ENCODE measurements at places on chromosomes 5 and 9.

- no peak for DNase-seq
Observed at GRCh38 chr9:34984049-34984448, 5.5 kb upstream of the DNAJB5 start.

DNA sequence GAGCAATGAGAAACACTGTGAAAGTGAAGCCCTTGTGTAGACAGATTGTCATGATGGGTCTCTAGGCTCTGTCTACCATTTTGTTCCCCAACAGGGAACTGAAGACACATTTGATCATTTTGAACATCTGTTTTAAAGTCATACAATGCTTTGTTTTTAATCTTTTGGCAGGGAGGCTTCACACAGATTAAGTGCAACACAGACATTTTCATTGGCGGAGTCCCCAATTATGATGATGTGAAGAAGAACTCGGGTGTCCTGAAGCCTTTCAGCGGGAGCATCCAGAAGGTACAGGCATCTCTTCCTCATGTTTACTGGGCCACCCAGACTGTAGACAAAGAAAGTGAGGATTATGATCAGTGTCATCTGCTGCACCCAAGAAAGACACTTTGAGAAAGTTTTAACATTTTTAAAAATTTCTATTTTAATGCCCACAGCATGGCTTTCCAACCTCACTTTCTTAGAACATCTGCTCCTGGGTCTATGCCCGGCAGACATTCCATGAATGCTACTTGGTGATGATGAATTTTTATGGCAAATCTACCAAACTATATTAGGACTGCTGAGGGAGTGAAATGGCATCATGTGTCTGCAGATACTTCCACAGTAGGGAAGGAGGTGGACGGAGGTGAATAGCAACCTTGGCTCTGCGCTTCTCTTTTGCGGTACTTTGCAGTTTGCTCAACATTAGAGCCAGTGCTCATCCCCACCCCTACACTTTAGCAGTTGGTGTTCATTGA lies 121.3 kb downstream of the LIFR start:
- DNase-seq = peak; percentile 41

DNA sequence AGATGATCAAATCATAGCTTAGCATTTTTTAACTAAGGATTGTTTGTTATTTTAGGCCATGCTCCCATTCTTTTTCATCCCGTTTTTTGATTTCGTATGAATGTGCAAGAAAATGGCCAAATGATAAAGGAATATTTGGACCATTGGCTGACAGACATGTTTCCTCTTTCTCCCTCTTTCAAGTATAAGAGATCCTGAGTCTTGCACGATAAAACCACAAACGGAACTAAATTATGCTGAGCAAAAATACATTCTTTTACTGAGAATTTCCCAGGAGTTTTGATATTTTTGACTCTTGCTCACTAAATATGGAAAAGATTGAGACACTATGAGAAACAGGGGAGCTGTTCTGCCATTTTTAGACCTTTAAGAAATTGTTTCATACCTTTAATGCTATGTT lies 90.4 kb upstream of the KLF9 start:
- DNase-seq = peak; percentile 71

DNA sequence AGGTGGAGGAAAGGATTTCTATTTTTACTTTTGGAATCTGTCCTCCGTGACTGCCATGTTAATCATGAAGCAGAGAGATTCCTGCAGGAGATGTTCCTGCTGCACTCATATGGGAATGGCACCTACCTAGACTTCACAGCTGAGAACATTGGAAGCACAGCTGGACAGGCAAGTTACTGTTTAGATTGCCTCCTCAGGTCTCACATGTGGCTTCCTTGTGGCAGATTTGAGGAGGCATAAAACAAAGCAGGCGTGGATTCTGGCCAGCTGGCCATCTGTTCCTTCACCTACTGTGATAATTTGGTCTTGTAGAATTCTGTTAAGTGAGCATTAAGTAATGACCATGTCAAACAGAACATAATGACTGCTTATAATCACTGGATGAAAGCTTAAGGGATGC lies 193.4 kb downstream of the EDIL3 start:
- DNase-seq = peak; percentile 28

DNA sequence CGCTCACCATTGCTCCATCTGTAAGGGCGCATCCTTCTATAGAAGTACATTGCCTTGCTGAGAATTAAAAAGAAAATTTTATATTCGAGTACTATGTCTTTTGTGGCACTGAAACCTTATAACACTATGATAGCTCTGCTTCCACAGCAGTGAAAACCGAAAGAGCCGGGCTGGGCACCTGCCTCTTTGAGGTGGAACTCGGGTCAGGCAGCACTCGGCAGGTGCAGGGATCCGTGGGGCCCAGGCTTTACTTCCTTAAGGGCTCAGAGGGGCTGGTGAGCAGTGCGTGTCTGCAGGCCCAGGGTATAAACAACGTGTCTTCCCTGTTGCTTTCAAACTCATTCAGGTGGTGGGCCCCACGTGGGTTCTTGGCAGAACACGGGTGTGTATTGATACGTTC lies 69.9 kb downstream of the OTULIN start:
- DNase-seq = no peak

- no peak for DNase-seq
Observed at GRCh38 chr5:160616712-160617497, 195.2 kb downstream of the PTTG1 start.

GRCh38 chr5:124628721-124629596 lies 117.5 kb downstream of the ZNF608 start:
- DNase-seq = peak; percentile 96

DNA sequence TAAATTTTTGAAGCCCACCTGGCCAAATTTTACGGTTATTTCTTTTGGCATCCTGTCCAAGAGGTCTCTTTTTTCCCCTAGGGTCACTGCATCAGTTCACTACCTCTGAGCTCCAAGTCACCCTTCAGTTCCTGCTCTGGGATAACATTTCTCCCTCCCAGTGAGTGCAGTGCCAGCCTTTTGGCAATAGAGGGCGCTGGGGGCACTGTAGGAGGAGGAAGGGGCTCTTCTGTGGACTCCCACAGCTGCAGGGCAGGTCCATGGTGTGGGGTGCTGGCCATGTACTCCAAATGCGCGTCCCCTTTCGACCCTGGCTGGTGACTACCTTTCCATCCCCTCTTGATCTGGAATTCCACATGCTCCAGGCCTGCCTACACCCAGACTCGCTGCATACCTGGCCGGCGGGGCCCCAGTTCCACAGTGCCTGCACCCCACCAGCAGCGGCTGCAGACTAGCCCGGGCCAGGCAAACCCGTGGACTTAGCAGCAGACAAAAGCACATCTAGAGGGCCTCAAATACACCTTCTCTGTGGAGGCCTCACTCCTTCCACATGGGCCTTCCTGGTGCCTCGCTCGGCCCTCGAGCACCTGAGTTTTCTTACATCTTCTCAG lies 20.3 kb upstream of the NINJ1 start:
- DNase-seq = peak; percentile 23

DNA sequence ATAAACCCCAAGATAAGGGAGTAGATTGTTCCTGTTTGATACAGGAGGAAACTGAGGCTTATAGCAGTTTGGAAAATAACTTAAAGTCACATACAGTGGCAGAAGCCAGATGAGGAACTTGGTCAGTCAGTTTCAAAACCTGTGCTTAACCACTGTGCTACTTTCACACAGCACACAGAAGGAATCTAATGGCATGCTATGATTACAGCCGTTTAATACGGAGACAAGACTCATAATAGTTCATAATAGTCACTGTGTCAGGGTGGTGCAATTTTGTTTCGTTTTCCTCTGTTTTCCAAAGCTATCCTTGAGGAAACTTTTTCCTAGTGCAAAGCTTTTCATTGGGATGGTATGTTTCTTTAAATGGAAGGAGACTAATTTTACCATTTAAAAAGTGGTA lies 112.3 kb downstream of the GCNT1 start:
- peak; percentile 30 for DNase-seq

- no peak for DNase-seq
Observed at GRCh38 chr9:68536876-68537615, 3.6 kb downstream of the TMEM252 start.

DNA sequence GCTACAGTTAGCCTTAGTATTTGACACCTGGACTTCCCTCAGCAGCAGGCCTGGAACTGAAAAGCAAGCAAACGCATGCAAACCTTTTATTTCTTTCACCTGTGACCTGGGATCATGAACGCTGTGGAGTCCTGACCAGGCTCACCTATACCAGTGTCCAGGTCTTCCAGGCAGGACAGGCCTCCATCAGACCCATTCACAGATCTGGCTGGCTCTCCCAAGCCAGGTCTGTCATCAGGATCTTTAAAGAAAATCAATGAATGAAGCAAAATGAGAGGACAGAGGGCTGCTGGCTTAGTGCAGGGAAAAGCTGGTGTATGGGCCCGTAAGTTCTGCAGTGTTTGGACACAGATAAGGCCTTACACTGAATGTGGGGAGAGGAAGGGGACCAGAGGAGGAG lies 96.3 kb upstream of the CPEB4 start:
- no peak for DNase-seq

GRCh38 chr5:377326-377981 lies 55.9 kb downstream of the AHRR start:
- no peak for DNase-seq

DNA sequence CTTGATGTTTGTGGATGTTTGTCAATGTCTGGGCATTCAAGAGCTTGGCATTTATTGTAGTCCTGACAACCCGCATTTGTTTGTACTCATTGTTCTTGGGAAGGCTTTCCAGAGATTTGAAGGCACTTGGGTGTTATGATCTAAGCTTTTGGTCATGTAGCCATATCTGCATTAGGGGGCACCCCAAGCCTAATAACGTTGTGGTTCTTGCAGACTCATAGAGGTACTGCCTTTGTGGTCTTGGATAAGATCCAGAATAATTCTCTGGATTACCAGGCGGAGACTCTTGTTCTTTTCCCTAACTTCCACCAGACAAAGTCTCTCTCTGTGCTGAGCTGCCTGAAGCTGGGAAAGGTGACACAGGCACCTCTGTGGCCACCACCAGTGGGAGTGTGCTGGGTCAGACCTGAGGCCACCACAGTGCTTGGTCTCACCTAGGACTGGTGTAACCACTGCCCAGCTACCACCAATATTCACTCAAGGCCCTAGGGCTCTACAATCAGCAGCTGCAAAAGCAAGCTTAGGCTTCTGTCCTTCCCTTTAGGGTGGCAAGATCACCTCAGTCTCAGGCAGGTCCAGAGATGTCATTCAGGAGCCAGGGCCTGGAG lies 144.4 kb upstream of the TAS2R1 start:
- peak; percentile 83 for DNase-seq

GRCh38 chr5:33287242-33287641 lies 153.5 kb upstream of the TARS1 start:
- DNase-seq = no peak

GRCh38 chr5:100828071-100828897 lies 74.8 kb downstream of the ST8SIA4 start:
- DNase-seq = no peak

- peak; percentile 81 for DNase-seq
Observed at GRCh38 chr5:172293054-172293744, 9.6 kb upstream of the UBTD2 start.

GRCh38 chr5:171644536-171644935 lies 141.1 kb upstream of the SMIM23 start:
- DNase-seq = no peak

- DNase-seq = no peak
Observed at GRCh38 chr9:3262826-3263529, 262.8 kb downstream of the RFX3 start.

- no peak for DNase-seq
Observed at GRCh38 chr9:107034831-107035230, 171.9 kb downstream of the ZNF462 start.

DNA sequence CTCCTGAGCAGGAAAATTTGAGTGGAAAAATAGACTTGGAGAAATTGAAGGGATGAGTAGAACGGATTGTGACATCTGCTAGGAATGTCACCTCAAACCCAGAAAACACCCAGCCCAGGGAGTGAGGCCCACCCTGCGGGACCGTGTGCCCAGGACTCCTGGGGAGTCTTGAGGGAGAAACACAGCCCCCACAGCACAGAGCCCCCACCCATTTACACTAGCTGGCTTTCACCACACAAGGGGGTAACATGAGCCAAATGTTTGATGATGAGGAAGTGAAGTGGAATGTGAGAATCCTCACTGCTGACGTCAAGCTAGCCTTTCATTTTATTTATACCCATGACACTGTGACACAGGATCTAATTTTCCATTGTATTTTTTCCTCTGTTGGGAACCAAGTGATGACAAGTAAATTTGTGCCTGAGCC lies 42.8 kb upstream of the PDE8B start:
- DNase-seq = peak; percentile 75

- DNase-seq = no peak
Observed at GRCh38 chr9:7549249-7549648, 250.3 kb downstream of the DMAC1 start.

DNA sequence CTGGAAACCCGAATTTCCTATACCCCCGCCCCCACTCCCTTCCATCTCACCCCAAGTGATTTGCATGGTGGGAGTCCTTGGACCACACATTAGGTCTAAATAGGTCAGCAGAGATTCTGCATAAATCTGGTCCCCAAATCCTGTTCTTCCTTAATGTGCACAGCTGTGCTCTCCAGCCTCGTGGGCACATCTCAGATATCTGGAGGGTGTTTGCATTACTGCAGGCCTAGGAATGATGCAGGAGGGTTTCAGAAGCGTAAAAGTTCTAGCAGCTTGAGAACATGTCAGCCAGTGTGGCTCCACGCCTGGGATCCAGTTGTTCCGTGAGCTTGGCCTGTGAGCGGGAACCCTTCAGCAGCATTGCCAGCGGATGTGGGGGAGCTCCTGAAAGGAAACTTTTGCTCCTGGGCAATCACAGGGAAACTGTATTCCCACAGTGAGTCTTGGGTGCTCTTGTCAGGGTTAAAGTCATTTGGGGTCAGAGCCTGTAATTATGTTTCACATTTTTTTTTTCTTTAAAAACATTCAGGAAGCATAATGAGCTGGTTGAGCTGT lies 12.9 kb downstream of the ARHGAP26 start:
- DNase-seq = peak; percentile 37

- peak; percentile 98 for DNase-seq
Observed at GRCh38 chr9:100111235-100111634, 12.2 kb downstream of the INVS start.

DNA sequence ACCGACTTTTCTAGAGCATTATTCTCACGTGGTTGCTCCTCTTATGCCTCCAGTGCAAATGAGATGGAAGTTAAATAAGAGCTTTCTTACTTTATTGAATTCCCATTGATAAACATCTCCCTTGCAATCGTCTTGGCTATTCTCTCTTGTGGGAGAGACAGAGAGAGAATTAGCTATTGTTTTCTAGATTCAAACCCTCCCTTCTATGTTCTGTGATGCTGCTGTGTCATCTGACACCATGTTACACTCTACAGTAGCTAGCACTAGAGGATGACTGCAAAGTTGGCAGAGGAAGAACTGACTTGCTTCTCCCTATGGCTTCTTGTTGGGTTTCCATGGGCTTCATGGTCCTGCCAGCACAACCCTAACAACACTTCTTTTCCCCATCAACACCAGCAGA lies 134.6 kb upstream of the RANBP3L start:
- no peak for DNase-seq

DNA sequence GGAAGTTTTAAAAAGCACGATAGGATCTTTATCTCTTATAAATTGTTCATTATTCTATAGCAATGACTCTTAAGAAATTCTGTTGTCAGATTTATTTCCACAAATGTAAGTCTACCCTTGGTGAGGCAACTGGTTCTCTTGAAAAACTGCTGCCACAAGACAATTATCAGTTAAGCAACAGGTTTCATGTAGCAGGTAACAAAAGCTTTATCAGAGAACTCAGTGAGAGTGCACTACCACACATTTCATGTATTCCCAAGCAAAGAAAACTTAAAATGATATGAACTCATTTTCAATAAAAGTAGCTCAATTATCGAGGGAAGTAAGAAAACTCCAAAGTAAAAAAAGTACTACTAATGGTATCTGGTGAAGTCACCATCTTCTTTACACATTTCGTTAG lies 9.4 kb downstream of the NR6A1 start:
- no peak for DNase-seq
